Immature natural killer cell (primary cell): ENCODE measurements at places on chromosomes 7 and 10.

- DNase-seq, result no peak
These were observed 40.5 kb downstream of the PAPSS2 start for GRCh38 chr10:87700031-87700796.

DNA sequence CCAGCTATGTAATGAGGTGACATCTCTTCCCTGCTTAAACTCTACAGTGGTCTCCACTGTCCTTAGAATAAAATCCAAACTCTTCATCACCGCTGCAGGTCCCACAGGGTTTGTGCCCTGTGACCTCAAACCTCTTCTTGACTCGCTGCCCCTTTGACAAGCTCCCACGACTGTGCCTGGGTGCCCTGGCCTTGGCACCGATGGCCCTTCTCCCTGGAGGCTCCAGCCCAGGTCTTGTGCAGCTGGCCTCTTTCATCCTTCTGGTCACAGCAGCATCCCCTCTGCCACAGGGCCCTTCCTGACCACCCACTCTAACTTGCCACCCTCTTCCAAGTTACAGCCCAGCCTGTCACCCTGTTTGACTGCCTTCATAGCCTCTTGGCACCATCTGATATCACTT lies 108.2 kb downstream of the DLG5 start:
- DNase-seq, result no peak

GRCh38 chr10:11849911-11850310 lies 26.8 kb downstream of the PROSER2 start:
- no peak for DNase-seq

DNA sequence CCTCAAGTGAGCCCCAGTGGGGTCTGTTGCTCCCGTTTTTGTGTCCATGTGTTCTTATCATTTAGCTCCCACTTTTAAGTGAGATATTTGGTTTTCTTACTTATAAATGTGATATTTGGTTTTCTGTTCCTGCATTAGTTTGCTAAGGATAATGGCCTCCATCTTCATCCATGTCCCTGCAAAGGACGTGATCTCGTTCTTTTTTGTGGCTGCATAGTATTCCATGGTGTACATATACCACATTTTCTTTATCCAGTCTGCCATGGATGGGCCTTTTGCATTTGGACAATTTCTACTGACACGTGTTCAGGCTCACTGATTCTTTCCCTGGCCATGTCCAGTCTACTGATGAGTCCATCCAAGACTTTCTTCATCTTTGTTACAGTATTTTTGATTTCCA lies 9.6 kb downstream of the SFXN2 start:
- DNase-seq, result no peak

- no peak for DNase-seq
These were observed 7.3 kb downstream of the LRRN3 start for GRCh38 chr7:111098011-111098925.

DNA sequence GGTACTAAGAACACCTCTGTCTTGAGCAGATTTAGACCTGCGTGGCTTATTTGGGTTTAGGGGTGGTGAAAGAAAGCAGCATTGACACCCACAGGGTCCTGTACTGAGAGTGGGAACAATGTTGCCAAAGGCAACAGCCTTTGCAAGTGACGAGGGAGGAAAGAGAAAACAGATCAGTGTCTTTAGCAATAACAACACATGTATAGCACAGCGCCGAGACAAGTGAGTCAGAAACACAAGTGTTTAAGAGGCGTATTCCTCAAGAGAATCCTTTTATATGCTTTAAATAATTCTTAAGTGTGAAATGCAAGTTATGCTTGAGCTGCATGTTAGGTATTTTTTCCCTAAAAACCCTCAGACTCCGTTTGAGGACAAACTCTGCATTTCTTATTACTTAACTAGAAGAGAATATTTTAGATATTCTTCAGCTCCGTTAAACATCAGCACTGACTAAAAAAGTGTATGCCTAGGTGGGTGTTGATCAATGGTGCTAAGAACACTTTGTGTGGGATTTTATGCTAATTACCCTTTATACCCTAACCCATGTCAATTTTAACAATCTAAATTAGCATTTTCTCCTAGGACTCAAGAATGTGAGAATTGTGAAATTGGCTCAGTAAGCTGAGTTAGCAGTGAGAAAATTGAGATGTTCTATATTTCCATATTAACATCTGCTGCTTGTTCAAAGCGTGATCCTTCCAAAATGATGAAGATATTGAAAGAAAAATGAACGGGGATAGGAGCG lies 1095.4 kb upstream of the CELF2 start:
- no peak for DNase-seq

DNA sequence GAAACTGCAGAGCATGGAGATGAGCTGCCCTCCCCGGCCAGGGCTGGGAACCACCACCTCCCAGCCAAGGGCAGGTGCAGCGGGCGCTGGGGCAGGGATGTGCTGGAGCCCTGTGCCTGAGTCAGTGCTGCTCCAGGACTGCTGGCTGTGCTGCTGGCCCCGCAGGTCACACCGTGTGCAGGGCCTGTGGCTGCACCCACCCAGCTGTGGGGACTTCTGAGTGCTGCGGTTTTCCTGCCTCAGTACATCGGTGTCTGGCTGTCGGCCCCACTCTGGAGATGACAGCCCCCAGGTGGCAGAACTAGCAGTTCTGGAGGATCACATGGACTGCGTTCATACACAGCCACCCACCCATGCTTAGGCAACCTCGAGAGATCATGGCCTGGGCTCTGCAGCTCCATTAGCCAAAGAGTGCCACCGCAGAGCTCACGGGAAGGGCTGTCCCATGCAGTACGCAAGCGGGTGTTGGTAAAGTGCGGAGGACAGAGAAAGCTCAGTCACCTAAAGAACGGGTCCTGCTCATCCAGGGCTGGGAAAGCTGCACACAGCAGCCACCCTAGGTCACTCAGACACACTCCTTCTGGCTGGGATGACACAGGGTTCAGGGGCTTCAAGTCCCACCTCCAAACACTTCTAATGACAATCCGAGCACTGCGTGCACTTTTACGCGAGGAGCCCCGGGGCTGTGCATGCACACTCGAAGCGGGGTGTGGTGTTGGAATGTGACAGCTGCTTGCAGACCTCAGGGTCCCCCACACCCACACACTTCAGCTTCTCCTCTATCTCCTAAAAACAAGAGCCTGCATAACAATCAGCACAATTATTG lies 198.1 kb upstream of the PPP2R2D start:
- no peak for DNase-seq

DNA sequence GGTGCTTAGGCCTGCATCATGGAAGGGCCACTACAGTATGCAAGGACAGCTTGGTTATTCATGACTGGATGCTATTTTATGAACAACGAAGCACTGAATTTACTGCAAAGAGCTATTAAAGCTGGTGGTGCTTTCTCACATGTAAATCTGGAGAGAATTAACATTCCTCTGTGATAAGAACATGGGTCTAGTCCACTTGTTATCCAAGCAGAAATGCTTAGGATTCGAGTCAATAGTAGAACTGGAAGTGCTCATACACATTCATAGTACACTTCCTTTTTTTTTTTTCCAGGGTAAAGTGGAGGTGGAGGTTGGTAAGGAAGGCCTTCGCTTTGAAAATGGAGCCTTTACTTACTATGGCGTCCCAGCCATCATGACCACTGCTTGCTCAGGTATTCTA lies 35.0 kb downstream of the CNNM1 start:
- DNase-seq, result no peak

DNA sequence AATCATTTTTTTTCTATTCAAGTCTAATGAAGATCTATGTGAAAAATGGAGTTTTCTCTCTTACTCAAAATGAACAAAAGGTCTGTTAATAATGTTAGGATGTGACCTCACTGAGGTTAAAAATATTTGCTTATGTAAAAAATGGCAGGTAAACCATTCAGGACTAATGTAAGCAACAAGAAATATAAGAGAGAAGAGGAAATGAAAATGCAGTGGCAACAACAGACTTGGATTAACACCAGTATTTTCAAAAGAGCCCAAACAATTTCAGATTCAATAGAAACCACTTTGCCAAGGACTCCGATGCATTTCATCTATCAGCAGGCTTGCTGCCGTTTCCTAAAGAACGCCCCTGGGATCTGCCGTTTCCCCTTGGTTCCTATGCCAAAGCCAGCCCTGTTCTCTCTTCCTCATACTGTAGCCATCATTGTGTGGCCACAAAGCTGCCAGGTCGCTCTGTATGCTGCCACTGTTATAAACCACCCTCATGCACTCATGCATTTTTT lies 66.4 kb downstream of the MTURN start:
- no peak for DNase-seq

- DNase-seq, result no peak
These were observed 566.9 kb downstream of the PTPRN2 start for GRCh38 chr7:158020706-158021095.

GRCh38 chr7:16264823-16265804 lies 156.2 kb downstream of the CRPPA start:
- no peak for DNase-seq

GRCh38 chr10:119104654-119105015 lies 722 bp downstream of the DENND10 start:
- DNase-seq, result no peak

GRCh38 chr10:130024779-130025325 lies 60.8 kb upstream of the EBF3 start:
- no peak for DNase-seq

- DNase-seq, result no peak
These were observed 52.2 kb downstream of the CPEB3 start for GRCh38 chr10:92238586-92239098.

GRCh38 chr10:14456218-14456869 lies 125.6 kb upstream of the FRMD4A start:
- DNase-seq, result no peak

DNA sequence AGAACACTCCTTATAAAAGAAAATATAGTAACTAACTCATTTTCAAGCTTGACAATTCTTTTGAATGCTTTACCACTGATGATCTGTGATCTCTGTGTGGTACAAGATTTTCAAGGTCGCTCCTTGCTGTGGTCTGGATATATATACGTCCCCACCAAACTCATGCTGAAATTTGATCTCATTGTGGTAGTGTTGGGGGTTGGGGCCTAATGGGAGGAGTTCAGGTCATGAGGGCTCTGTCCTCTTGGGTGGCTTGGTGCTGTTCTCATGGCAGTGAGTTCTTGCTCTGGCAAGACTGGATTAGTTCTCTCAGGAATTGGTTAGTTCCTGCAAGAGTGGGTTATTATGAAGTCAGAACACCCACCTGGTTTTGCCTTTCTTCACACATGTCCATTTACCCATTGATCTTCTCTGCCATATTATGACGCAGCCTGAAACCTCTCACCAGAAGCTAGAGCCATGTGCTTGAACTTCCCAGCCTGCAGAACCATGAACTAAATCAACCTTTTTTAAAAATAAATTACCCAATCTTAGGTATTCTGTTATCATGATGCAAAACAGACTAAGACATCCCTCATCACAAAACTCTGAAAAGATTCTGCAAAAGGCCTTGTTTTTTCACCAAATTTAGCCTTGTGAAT lies 8.3 kb upstream of the EDRF1 start:
- no peak for DNase-seq
